ENCODE measurements at places on chromosomes 3 and 15. TPM values are rescaled to one million over a fixed set of nuclear protein-coding genes. Genes with fewer than 3 reads are reported as not detected.
A peak's percentile ranks its signal among the peaks of the same experiment; 100 is the strongest.

PSMD2 gene
- total RNA-seq: 513 TPM

EFCC1 gene
- not detected for total RNA-seq

GRCh38 chr3:20103731-20104130 is 63.5 kb downstream of the KAT2B start:
- no peaks in the 10 kb centered on the region for H3K36me3 ChIP-seq
- H3K4me1 ChIP-seq: peaks cover 1% of the 10 kb centered on the region
- no peak overlapping the region for H3K4me3 ChIP-seq

DNA sequence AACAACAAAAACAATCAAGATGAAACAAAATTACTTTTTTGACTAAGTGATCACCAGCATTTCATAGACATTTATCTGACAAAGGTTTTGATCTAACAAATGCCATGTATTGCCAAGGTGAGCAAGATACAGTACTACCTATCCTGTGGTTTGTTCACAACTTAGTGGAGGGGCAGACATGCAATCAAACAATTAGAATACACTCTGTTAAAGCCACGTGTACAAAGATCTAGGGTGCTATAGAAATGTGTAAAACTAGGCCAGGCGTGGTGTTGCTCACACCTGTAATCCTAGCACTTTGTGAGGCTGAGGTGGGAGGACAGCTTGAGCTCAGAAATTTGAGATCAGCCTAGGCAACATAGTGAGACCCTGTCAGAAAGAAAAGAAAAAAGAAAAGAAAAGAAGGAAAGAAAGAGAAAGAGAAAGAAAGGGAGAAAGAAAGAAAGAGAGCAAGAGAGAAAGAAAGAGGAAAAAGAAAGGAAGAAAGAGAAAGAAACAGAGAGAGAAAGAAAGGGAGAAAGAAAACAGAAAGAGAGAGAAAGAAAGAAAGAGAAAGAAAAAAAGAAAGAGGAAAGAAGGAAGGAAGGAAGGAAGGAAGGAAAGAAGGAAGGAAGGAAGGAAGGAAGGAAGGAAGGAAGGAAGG is 1.4 kb upstream of the TRIM69 start:
- no peaks in the 10 kb centered on the region for H3K27me3 ChIP-seq
- no peaks in the 10 kb centered on the region for H3K36me3 ChIP-seq
- no peak overlapping the region for H3K27ac ChIP-seq
- no peak for DNase-seq
- no peak overlapping the region for H3K4me3 ChIP-seq
- H3K4me1 ChIP-seq: no peaks in the 10 kb centered on the region

DNA sequence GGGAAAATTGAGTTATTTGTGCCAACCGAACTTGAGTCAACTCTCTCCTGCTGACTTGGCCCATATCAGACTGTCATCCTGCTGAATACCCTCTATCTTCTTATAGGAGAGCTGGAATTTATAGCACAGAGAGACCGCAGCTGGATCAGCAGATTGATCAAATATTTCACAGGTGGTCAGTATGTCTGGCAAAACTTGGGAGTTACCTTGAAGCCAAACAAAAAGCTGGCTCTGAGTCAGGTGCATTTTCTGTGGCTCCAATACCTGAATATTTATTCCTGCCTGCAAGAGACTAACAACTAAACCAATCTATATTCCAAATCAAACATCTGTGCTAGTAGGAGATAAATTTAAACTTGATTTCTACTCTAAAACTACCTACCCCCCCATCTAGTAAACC is 752.1 kb upstream of the ALCAM start:
- no peaks in the 10 kb centered on the region for H3K4me1 ChIP-seq
- H3K27me3 ChIP-seq: no peaks in the 10 kb centered on the region
- no peaks in the 10 kb centered on the region for H3K36me3 ChIP-seq

DNA sequence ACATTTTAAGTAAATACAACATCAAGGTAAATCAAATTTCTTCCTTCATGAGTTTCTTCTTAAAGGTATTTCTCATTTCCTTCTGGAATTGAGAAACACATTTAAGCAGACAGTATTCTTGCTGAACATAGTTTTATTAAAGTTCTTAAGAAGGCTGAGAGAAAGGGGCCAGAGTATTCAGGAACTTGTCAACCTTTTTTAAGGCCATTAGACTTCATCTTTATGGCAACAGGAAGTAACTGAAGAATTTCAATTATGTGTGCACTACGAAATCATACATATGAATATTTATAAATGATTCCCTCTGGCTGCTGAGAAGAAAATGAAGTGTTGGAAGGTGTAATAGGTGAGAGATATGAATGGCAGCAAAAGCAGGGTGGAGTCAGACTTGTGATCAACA is 829.4 kb upstream of the DPPA4 start:
- H3K27ac ChIP-seq: no peak overlapping the region
- peaks cover 9% of the 10 kb centered on the region for H3K4me1 ChIP-seq
- H3K27me3 ChIP-seq: no peaks in the 10 kb centered on the region
- no peak overlapping the region for H3K4me3 ChIP-seq
- H3K36me3 ChIP-seq: no peaks in the 10 kb centered on the region
- no peak for DNase-seq

DNA sequence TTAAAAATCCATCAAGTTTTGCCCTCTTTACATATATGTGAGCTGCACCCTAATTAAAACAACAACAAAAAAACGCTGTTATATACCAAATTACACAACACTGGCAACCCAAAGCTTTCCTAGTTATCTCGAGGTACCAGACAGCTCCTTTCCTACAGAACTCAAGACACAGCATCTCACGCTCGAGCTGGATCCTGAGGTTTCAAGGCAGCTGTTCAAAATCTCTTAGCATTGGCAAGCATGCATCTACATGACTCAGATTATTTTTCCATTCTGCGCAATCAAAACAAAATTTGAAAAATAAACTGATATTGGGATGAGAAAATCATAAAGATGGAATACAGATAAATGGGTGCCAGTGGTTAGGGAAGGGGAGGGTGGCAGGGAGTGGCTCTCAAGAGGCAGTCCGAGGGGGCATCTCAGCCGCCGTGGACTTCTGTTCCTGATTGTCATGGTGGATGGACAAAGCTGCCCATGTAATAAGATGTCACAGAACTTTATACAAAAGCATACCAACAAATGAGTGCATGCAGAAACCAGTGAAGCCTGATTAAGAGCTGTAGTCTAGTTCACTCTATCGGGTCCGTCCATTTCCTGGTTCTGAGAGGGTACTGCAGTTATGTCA is 91.5 kb downstream of the ADAMTS17 start:
- no peaks in the 10 kb centered on the region for H3K4me1 ChIP-seq
- no peak for DNase-seq
- H3K36me3 ChIP-seq: no peaks in the 10 kb centered on the region
- H3K27ac ChIP-seq: no peak overlapping the region
- H3K4me3 ChIP-seq: no peak overlapping the region

DNA sequence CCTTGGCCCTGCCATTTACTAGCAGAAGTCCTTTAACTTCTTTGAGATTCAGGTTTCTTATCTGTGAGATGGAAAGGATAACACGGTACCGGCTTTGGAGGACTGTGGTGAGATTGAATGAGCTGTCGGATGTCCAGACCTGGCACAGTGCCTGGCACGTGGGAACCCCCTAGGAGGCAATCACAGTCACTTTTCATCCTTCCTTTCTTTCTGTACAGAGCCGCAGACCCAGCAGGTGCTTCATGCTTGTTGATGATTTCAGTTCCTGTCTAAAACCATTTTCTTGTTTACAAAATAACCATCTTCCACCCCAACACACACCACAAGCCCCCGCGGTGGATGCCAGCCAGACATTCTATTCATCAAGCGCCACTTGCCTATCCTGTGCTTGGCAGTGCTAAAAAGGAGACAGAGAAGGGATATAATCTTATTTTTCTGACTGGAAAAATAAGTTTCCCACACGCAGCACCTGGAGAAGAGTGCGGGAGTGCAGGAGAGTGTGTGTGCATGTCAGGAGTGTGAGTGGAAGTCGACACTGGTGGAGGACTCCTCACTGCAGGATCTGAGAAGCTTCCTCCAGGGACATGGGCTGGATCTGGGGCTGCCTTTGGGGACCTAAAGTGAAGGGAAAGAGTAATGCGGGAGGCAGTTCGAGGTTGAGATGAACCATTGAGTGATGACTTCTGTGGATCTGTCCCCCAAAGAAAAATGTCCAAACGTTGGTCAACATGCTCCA is 85.7 kb downstream of the ST6GAL1 start:
- no peak for DNase-seq
- H3K27me3 ChIP-seq: no peaks in the 10 kb centered on the region
- H3K36me3 ChIP-seq: no peaks in the 10 kb centered on the region
- no peak overlapping the region for H3K4me3 ChIP-seq
- no peak overlapping the region for H3K27ac ChIP-seq

SH2D7 gene
- total RNA-seq: not detected

GRCh38 chr3:35970793-35971192 is 331.5 kb downstream of the ARPP21 start:
- no peaks in the 10 kb centered on the region for H3K27me3 ChIP-seq
- H3K4me3 ChIP-seq: no peak overlapping the region
- no peaks in the 10 kb centered on the region for H3K4me1 ChIP-seq
- no peaks in the 10 kb centered on the region for H3K36me3 ChIP-seq
- H3K27ac ChIP-seq: no peak overlapping the region

SLC28A1 gene
- 0.17 TPM for total RNA-seq

GRCh38 chr3:72594615-72595215 is 253.5 kb downstream of the SHQ1 start:
- H3K4me3 ChIP-seq: no peak overlapping the region
- H3K27ac ChIP-seq: no peak overlapping the region
- DNase-seq: no peak
- peaks cover 26% of the 10 kb centered on the region for H3K27me3 ChIP-seq
- no peaks in the 10 kb centered on the region for H3K36me3 ChIP-seq

GOLGA6L10 gene
- total RNA-seq: 0.88 TPM

LYZL4 gene
- not detected for total RNA-seq

GRCh38 chr3:180516368-180516767 is 85.6 kb upstream of the TTC14 start:
- H3K4me3 ChIP-seq: no peak overlapping the region
- no peak overlapping the region for H3K27ac ChIP-seq
- H3K36me3 ChIP-seq: no peaks in the 10 kb centered on the region
- DNase-seq: no peak

DNA sequence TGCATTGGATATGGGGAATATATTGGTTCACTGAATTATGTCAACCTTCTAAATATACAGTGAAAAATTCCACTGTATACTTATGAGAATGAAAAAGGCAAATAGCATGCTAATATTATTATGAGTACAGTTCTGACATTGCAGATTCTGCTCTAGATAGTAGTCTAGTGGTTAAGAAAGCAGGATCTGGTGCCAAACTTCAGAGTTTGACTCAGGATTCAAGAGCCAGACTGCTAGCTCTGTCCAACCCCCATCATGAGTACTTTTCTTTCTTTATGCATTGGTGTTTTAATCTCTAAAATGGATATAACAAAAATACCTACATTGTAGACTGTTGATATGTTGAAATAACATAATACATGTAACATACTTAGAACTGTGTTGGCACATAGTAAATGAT is 57.3 kb upstream of the PLSCR4 start:
- H3K27ac ChIP-seq: no peak overlapping the region
- no peak overlapping the region for H3K4me3 ChIP-seq
- H3K36me3 ChIP-seq: no peaks in the 10 kb centered on the region
- H3K4me1 ChIP-seq: peaks cover 29% of the 10 kb centered on the region

C3orf20 gene
- 0.28 TPM for total RNA-seq

BMF gene
- total RNA-seq: 11.5 TPM

- H3K27ac ChIP-seq: peak overlapping the region; percentile 61
- DNase-seq: no peak
- peak overlapping the region; percentile 68 for H3K4me3 ChIP-seq
- H3K27me3 ChIP-seq: no peaks in the 10 kb centered on the region
- H3K4me1 ChIP-seq: peaks cover 38% of the 10 kb centered on the region
These were observed 1.1 kb downstream of the EIF4G1 start for GRCh38 chr3:184315543-184315867.

- H3K36me3 ChIP-seq: peaks cover 17% of the 10 kb centered on the region
- H3K4me3 ChIP-seq: peak within 1 kb of the TSS; percentile 74
- DNase-seq: peak; percentile 41
- peak within 1 kb of the TSS; percentile 98 for H3K27ac ChIP-seq
- peaks cover 17% of the 10 kb centered on the region for H3K4me1 ChIP-seq
These were observed at the start of gene RTP4 for GRCh38 chr3:187368251-187369088. Gene RTP4 (plus strand): TSS chr3:187368385. CDS start chr3:187368442, 57 bp downstream.

ACTC1 gene
- not detected for total RNA-seq

- peaks cover 12% of the 10 kb centered on the region for H3K4me1 ChIP-seq
- no peak overlapping the region for H3K27ac ChIP-seq
- no peak overlapping the region for H3K4me3 ChIP-seq
These were observed 10.7 kb downstream of the SCG5 start for GRCh38 chr15:32652178-32652577.

SMARCC1 gene
- 122 TPM for total RNA-seq

- peaks cover 7% of the 10 kb centered on the region for H3K4me1 ChIP-seq
- H3K36me3 ChIP-seq: no peaks in the 10 kb centered on the region
- H3K27ac ChIP-seq: no peak overlapping the region
These were observed 104.0 kb upstream of the SMAD3 start for GRCh38 chr15:66961407-66961884.

GRCh38 chr15:42011074-42011473 is 9.8 kb downstream of the PLA2G4E start:
- H3K4me1 ChIP-seq: peaks cover 9% of the 10 kb centered on the region
- H3K27me3 ChIP-seq: peaks cover 27% of the 10 kb centered on the region
- no peaks in the 10 kb centered on the region for H3K36me3 ChIP-seq
- no peak overlapping the region for H3K27ac ChIP-seq
- no peak for DNase-seq
- no peak overlapping the region for H3K4me3 ChIP-seq

DNA sequence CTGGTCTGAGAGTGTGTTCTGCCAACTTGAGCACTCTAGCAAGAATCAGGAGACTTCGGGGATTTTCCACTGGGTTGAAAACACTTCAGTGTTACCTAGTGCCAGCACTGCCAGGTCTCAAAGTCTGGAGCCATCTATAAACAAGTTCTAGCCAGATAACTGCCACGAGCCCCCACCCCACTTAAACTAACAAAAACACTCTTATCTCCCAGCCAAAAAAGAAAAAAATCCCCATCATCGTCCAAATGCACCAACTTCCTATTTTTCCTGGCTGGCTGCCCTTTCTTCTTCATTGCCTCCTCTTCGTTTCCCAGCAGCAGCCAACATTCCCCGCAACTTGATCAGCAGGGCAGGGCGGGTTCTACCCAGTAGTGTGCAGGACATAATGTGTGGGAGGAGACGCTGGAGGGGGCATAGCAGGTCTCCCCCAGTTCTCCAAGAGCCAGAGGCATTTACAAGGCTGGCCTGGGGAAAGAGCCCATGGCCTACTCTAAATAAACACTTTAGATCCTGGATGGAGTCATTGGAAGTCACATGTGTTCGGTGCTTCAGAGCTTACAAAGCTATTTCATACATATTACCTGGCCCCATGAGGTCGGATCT is 29.5 kb downstream of the C2CD4B start:
- no peaks in the 10 kb centered on the region for H3K27me3 ChIP-seq
- H3K27ac ChIP-seq: peak overlapping the region; percentile 18
- peaks cover 41% of the 10 kb centered on the region for H3K4me1 ChIP-seq
- H3K36me3 ChIP-seq: no peaks in the 10 kb centered on the region
- H3K4me3 ChIP-seq: peak overlapping the region; percentile 11
- DNase-seq: peak; percentile 59

DNA sequence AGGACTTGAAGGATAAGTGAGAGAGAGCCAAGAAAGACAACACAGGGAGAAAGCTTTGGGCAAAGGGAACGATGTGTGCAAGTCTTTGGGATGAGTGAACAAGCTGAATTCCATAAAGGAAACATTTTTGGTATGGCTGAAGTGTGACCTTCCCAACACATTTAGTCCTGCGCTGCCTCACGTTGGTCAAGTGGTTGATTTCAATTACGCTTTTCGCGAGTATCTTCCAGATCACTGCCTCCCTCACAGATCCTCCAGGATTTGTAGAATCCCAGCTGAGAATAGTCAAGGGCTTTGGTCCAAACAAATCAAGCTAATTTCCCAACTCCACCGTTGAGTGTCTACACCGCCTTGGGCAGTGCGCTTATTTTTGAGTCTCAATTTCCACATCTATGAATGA is 338.4 kb upstream of the ADAMTS9 start:
- H3K4me3 ChIP-seq: no peak overlapping the region
- no peaks in the 10 kb centered on the region for H3K27me3 ChIP-seq
- no peak for DNase-seq
- no peak overlapping the region for H3K27ac ChIP-seq

Measured in Calu3 (cell line).